ENCODE measurements at places on chromosomes 5 and 9. TPM values are rescaled to one million over a fixed set of nuclear protein-coding genes. Genes with fewer than 3 reads are reported as not detected.

DNA sequence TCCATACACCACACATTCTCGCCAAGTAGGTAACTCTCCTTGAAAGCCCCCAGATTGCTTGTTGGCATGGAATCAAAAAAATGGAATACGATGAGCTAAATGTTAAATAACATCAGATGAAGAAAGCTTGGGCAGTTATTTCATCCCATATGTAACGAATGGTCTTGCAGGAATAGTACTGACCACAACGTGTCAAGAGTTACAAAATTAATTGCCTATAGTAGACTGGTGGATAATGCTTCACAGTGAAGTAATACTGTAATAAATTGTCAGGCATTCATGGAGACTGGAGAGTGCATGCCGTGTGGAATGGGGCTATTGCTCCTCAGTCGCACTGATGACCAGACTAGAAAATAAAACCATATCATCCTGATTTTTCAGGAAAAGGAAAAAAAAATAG, 1628.7 kb downstream of the MAT2B start:
- DNase-seq = no peak

Gene SPATA31D1
- total RNA-seq = not detected

Gene HAVCR1
- total RNA-seq = 0.65 TPM

DNA sequence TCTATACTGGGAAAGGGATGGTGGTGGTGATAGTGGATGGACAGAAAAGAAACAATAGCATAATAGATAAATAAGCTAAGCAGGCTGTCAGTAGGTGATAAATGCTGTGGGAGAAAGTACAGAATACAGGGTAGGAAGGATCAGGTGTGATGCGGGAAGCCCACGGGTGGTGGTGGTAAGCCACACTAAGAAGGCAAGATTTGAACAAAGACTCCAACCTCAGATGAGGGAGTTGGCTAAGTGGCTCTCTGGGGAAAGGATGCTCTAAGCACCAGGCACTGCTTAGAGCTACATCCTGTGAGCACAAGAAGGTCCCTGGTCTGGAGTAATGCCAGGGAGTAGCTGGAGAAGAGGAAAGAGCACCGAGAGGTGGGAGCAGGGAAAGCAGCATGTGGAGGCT, 151.6 kb upstream of the KLF9 start:
- peak; percentile 32 for DNase-seq

Gene PPP1R26
- total RNA-seq = 2.4 TPM

- DNase-seq = no peak
Measured at GRCh38 chr9:107732781-107733522, 243.4 kb upstream of the KLF4 start.

All from activated CD4-positive, alpha-beta T cell treated with anti-CD3 and anti-CD28 coated beads for 36 hours (primary cell).